ENCODE measurements at places on chromosomes 2 and 18. TPM values are rescaled to one million over a fixed set of nuclear protein-coding genes. Genes with fewer than 3 reads are reported as not detected.

PLCL1 gene
- 15.5 TPM for total RNA-seq

ASB18 gene
- not detected for total RNA-seq

AGXT gene
- total RNA-seq = not detected

SPP2 gene
- total RNA-seq = not detected

MARS2 gene
- total RNA-seq = 5.3 TPM

NYAP2 gene
- not detected for total RNA-seq

C2orf72 gene
- 0.19 TPM for total RNA-seq

CLIP4 gene
- 26.4 TPM for total RNA-seq

LMAN2L gene
- total RNA-seq = 8.3 TPM

C1D gene
- 25.8 TPM for total RNA-seq

MOGAT1 gene
- total RNA-seq = not detected

ACOXL gene
- total RNA-seq = not detected

FTCDNL1 gene
- not detected for total RNA-seq

TMEM178A gene
- 1.0 TPM for total RNA-seq

SETBP1 gene
- total RNA-seq = 7.6 TPM

ZNF892 gene
- total RNA-seq = 4.4 TPM

STARD6 gene
- not detected for total RNA-seq

SCN2A gene
- total RNA-seq = 0.10 TPM

TMEM127 gene
- total RNA-seq = 29.6 TPM

ESCO1 gene
- total RNA-seq = 10.7 TPM

MEIS1 gene
- 8.1 TPM for total RNA-seq

VAMP5 gene
- 53.7 TPM for total RNA-seq

Measured in cardiac ventricle fibroblast (primary cell).